ENCODE measurements at places on chromosomes 4 and X.

DNA sequence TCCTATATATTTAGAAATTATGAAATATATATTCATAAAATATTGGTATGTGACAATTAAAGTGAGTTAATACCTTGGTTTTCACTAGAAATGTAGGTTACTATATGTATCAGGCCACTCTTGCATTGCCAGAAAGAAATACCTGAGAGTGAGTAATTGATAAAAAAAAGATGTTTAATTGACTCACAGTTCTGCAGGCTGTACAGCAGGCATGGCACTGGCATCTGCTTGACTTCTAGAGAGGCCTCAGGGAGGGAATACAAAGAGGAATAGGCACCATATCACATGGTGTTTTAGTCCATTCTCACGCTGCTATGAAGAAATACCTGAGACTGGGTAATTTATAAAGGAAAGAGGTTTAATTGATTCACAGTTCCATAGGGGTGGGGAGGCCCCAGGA lies 1560.6 kb downstream of the STIM2 start:
- no peak for DNase-seq

- DNase-seq, result no peak
Observed at GRCh38 chrX:85859426-85859825, 187.9 kb downstream of the CHM start.

- DNase-seq, result no peak
Observed at GRCh38 chrX:129957241-129958082, 25.0 kb upstream of the BCORL1 start.

DNA sequence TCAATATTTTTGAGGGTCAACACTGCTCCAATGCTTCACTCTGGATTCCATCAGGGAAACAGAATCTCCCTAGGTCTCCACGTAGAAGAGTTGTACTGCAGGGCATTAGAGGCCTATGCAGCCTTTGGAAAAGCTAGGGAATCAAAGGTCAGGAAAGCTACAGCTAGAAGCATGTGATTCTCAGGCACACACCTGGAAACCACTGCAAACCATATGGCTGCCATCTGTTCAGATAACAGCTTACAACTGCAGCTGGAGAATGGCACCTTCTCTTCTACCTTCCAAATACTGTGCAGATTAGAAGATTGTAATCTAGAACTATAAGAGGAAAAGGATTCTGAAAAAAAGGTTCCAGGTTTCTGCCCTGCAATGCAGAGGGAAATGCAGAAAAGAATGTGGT lies 60.6 kb downstream of the BTC start:
- no peak for DNase-seq

DNA sequence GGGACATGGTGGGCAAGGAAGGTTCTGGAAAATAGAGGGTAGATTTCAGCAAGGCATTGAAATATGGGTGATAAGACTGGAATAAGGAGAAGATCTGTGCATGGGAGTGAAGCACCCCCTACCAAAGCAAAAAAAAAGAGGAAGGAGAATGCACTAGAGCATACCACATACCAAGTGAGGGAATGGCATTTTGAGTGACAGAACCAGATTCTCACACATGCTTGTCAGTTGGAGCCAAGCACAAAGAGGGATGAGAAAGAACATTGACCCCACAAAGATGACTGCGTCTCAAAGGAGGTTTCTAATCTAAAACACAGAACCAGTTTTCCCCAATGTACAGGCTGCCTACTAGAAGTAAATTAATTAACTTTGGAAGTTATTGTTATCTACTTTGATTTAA lies 140.3 kb upstream of the SMAD1 start:
- DNase-seq, result no peak

GRCh38 chr4:932713-933070 lies 432 bp downstream of the TMEM175 start:
- DNase-seq, result no peak

- no peak for DNase-seq
Observed at GRCh38 chr4:150080875-150081274, 2.6 kb downstream of the DCLK2 start.

GRCh38 chr4:56863441-56864139 lies 42.1 kb upstream of the SPINK2 start:
- no peak for DNase-seq

DNA sequence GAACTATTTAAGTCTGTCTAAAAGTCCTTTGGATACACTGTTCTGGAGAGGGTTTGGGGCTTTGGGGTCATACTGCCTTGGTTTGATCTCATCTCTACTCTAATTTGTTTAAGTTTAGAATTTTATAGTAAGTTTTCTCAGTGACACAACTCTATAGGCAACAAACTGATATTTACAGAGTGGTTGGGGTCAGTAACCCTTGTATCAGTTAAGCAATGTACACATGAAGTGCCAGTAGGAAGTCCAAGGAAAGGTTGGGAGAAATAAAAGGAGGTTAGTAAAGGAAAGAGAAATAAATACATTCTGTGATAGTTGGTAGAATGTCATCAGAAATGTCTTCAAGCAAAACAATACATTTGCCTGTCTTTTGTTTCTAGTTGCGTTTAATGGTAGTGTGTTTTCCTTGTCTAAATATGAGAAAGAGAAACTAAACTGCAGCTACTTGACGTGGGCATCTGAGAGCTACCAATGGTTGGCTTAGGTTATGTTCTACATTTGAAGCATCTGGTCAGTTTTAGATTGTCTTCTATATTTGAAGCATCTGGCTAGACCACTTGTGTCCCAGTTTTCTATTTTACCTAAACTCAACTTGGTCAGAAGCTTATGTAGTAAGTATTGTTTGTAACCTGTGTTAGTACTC lies 6.9 kb downstream of the ATP7A start:
- no peak for DNase-seq

DNA sequence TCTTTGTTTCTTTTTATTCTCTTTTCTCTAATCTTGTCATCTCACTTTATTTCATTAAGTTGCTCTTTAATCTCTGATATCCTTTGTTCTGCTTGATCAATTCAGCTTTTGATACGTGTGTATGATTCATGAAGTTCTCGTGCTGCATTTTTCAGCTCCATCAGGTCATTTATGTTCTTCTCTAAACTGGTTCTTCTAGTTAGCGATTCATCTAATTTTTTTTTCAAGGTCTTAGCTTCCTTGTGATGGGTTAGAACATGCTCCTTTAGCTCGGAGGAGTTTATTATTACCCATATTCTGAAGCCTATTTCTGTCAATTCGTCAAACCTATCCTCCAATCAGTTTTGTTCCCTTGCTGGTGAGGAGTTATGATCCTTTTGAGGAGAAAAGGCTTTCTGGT lies 1045.0 kb upstream of the ADGRL3 start:
- DNase-seq, result no peak

DNA sequence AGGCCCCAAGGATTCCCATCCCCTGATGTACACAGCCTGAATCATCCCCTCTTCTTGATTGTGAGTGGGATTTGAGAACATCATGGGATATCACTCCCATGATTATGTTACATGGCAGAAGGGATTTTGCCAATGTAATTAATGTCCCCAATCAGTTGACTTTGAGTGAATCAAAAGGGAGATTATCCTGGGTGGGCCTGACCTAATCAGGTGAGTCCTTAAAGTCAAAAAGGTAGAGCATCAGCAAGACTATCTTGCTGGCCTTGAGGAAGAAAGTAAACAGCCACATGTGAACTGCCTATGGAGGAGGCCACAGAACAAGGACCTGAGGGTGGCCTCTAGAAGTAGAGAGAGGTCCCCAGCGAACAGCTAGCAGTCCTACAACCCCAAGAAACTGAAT lies 203.1 kb upstream of the ATP6AP2 start:
- DNase-seq, result no peak

GRCh38 chr4:108035691-108036090 lies 46.0 kb downstream of the HADH start:
- no peak for DNase-seq

GRCh38 chr4:67125636-67126514 lies 419.4 kb downstream of the CENPC start:
- no peak for DNase-seq

- DNase-seq, result no peak
Observed at GRCh38 chrX:138986235-138986634, 274.7 kb upstream of the FGF13 start.

DNA sequence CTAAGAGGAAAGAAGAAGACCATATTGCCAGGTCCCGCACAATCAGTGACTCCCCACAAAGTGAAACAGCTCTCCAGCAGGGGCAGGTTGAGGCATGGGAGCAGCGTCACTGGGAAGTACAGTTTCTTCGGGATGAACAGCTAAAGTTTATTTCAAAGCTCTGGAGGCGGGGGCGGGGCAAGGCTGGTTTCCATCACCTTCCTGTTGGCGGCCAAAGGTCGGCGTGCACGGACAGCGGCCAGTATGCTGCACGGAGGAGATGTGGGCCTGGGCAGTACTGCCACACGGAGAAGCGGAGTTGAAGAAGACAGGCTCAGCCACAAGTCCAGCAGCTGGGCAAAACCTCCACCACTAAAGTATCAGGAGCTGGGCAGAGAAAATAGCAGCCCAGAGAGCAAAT lies 951 bp upstream of the ZNF518B start:
- no peak for DNase-seq

- DNase-seq, result no peak
Observed at GRCh38 chr4:61223385-61223784, 23.3 kb downstream of the ADGRL3 start.

GRCh38 chr4:123116412-123116811 lies 194.0 kb upstream of the NUDT6 start:
- no peak for DNase-seq

GRCh38 chrX:134026565-134027311 lies 41.3 kb upstream of the GPC3 start:
- DNase-seq, result peak; percentile 70

DNA sequence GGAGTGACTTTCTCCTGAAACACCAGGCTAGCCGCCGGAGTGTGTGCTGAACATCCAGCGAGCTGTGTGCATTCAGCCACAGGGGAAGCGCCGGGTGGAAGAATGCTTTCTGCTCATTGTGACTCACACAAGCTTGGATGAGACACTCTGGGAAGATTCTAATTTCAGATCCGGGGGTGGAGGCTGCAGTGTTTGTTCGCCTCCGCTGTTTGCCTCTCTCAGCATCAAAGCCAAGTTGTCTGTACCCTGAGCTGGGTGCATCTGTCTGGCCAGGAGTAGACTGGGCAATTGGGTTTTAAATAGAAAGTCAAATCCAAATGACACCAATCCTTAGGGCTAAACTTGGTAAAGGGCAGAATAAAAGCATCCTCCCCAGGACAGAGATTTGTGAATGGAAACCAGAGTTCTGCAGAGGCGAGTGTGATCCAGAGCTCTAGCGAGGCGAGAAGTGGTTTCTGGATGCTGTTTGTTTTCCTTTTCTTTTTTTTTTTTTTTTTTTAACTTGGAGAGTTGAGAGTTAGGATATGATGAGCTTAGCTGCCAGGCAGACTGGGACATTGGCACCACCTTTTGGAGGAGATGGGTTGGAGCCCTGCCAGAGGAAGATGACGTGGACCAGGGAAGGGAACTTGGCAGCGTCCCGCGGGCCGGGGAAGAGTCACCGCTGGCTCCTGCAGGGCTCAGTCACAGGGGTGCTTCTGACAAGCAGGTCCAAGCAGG lies 196.0 kb upstream of the PSAPL1 start:
- peak; percentile 95 for DNase-seq

DNA sequence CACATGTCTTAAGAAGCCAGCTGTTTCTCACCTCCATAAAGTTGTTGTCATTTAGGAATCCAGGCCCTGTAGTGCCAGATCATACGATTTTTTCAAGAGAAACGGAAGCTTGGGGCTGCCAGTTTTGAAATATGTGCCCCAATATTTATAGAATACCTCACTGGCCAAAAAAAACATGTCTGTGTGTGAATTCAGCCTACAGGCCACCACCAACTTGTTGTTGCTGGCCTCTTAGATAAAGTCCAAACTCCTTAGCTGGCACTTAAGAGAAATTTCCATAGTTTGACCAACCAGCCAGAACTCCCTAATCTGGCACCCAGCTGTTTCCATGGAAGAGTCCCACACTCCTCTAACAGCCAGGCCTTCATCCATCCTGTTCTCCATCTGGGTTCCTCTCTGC lies 74.1 kb downstream of the WDR19 start:
- peak; percentile 8 for DNase-seq

DNA sequence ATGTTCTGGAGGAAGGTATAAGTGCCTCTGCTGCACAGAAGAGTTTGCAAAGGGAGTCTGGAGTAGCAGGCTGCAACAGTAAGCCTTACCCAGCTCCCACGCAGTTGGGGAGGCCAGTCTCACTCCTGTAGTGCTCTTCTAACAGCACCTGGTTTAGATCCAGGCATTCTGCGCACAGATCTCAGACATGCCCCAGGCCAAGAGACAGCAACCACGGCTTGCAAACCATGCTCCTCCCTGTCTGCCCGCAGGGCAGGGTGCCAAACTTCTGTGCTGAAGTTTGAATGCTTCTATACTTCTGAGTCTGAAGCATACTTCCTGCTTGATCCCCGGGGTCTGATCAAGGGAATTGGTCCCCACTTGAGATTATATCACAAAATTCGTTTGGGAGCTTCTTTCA lies 106.3 kb downstream of the LINC00632 start:
- peak; percentile 75 for DNase-seq

DNA sequence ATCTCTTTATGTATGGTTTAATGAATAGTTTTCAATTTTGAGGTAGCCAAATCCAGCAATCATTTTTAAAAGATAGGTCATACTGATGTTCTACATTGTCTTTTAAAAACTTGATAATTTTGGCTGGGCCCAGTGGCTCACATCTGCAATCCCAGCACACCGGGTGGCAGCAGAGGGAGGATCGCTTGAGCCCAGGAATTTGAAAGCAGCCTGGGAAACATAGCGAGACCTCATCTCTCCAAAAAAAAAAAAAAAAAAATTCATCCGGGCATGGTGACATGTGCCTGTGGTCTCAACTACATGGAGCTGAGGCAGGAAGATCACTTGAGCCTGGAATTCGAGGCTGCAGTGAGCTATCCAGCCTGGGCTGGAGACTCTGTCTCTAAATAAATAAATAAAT lies 419.8 kb downstream of the GALNTL6 start:
- DNase-seq, result peak; percentile 9

DNA sequence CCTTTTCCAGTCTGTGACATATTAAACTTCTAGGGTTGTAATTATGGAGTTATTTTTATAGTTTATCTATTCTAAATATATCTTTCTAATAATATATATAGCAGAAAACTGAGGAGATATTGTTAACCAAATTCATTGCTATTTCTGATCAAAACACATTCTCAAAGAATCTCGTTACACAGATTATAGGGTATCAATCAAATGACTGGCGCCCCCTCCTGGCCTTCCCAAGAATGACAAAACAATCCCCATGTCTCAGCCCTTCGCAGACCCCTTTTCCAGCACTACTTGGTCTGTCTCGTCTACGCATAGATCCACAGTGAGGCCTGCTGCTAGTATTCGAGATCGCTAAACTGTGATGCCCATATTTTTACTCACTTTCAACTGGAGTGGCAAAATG lies 209.3 kb downstream of the GPC3 start:
- peak; percentile 34 for DNase-seq

GRCh38 chr4:1004557-1005485 lies 6.6 kb upstream of the FGFRL1 start:
- no peak for DNase-seq

DNA sequence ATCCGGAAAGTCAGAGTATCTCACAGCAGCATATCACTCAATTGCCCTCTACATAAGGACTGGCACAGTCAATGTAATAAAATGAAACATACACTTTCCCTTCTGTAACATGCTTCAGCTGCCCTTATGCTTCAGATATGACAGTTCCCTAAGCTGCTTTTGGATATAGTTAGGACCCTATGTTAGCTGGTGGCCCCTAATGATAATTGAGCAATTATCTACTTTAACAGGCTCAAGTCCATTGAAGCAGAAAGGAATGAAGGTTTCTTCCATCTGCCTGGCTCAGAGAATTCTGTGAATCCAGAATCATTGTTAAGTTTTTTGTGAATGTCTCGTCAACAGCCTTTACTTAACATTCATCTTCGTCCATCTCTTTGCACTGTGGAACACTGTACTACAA lies 951.2 kb upstream of the DIAPH2 start:
- DNase-seq, result no peak
